ENCODE measurements at places on chromosomes 6 and 20.

- no peak for DNase-seq
These were observed 52.4 kb upstream of the ARMH2 start for GRCh38 chr6:24851086-24851485.

DNA sequence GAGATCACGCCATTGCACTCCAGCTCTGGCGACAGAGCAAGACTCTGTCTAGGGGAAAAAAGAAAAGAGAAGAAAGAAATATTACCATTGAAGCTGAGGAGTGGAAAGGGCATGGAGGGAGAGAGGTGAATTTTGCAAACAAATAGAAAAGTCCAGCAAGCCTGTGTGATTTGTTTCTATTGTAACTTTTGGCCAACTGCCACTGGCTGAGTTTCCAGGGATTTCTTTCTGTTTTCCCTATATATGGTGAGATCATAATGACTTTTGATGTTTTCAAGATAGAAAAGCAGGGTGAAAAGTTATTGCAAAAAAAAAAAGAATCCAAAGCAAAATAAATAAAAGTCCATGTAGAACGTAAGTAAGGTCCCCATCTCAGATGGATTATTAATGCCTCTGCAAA lies 184.2 kb upstream of the RALGAPA2 start:
- no peak for DNase-seq

- peak; percentile 81 for DNase-seq
These were observed 296.6 kb upstream of the MANEA start for GRCh38 chr6:95280686-95281273.

GRCh38 chr6:153149891-153150290 lies 18.8 kb upstream of the RGS17 start:
- no peak for DNase-seq

DNA sequence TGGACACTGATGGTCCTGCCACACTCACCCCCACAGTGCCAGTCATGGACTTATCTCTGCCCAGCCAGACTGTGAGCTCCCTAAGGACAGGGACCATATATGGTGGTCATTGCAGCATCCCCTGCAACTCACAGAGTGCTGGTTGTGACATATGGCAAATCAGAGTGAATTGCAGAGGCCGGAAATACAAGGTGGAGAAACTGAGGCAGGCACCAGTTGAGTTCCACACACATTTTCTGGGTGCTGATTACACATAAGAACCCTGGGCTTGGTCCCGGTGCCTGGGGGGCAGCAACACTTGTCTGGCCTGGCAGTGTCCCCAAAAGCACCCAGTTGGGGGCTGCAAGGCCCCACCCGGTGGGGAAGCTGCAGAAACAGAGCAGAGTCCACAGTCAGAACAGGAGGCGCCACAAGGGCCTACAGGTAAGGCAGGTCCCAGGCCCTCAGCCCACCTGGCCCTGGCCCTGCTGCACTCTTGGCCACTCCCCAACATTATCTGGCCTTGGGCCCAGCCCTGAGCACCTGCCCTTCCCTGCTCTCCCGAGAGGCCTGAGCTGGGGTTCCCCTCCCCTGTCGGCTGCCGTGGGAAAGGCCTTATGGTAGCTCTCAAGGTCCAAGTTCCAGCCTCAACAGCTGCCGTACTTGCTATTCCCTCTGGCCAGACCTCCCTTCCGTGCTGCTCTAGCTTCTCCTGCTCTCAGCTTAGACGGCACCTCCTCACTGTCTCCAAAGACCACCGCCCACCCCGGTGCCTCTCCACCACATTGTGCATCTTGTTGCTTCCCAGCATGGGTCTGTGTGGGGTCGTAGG lies 140.8 kb upstream of the PTPN1 start:
- DNase-seq: no peak

GRCh38 chr20:2333821-2334220 lies 38.0 kb downstream of the TGM3 start:
- no peak for DNase-seq

DNA sequence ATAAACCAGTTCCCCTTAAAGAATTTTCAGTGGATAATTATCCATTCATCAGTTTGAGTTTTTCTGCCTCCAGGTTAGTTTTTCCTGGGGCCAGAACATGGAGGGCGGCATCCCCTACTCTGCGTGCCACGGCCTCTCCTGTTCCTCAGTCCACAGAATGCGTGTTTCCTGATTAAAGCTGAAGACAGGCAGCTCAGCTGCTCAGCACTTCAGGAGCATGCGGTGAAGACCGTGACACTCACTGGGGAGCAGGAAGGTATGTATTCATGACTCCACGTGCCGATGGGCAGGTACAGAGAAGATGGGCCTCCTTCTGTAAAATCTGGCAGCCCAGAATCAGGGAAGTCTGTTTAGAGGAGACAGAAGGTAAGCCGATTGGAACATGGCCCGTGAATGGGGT lies 2.0 kb upstream of the THBS2 start:
- no peak for DNase-seq

- DNase-seq: no peak
These were observed 912.8 kb upstream of the MAN1A1 start for GRCh38 chr6:120262354-120262753.

DNA sequence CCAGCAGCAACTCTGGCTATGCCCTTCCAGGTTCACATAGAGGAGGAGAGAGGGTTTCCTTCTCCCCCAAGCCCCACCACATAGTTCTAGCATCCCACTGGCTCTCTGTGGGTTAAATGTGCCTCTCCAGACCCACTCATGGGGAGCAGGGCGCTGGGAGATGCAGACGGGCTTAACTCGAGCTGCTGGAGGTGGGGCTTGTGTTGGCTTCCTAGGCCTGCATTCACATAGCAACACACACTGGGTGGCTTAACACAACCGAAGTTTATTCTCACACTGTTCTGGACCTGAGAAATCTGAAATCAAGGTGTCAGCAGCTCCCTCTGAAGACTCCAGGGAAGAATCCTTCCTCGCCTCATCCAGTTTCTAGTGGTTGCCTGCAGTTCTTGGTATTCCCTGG lies 33.6 kb downstream of the SLC2A10 start:
- no peak for DNase-seq

GRCh38 chr6:50214937-50215336 lies 165.2 kb upstream of the DEFB112 start:
- no peak for DNase-seq

DNA sequence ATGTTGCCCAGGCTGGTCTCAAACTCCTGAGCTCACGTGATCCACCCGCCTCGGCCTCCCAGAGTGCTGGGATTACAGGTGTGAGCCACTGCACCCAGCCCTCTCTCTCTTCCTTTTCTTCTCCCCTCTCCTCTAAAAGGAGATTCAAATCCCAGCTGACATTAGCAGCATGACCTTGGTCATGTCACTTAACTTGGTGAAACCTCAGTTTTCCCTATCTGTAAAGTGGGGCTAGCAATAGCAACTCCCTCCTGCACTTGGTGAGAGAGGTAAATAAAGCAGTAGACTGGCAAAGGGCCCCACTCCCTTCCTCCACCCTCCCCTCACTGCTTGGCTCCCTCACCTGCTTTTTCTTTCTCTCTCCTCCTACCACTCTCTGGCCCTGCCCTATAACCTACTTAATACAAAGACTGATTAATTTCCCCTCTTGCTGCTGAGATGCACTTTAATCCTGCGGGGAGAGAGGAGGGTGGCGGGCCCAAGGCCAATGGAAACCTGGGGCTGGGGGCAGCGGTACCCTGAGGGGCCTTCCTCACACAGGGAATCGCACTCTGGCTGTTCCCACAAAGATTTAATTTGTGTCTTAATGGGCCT lies 54.2 kb upstream of the ZFAND3 start:
- DNase-seq: no peak

DNA sequence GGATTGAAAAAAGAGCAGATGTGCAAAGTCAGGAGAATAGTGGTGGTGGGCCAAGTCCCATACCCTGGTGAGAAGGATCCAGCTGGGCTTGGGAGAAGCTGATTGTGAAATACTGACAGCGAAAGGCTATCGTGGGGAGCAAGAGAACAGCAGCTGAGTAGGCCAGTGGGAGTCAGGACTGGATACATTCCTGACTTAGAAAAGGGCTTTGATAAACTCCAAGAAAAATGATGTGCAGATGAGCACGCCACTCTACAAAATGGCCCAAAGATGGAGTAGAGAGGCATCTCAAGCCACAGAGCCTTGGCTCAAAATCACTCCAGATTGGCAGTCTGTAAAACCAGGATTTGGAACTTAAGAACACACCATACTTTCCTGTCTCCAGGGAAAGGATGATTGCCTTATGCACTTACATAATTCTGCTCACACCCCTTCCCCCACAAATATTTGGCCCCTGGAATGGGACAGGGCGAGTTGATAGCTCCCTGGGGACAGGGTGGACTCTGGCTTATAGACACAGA lies 578.7 kb downstream of the MAFB start:
- no peak for DNase-seq

- DNase-seq: peak; percentile 25
These were observed 645.8 kb upstream of the GJE1 start for GRCh38 chr6:141486942-141487341.

DNA sequence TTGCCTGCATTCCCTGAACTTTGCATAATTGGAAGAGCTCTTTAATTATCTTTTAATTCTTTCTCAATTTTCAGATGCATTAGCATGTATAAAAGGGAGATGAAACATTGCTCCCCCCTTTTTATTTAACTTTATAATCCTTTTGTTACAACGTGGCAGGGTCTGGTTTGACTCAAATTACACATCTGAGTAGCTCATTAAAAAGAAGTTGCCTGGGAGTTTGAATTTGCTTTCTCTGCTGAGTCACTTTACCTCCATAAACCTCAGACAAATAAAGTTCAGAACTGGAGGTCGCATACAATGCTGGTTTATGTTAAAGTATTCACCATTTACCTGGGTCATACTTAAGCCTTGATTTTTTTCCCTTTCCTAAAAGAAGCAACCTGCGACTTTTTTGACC lies 495.2 kb downstream of the PREX1 start:
- no peak for DNase-seq

DNA sequence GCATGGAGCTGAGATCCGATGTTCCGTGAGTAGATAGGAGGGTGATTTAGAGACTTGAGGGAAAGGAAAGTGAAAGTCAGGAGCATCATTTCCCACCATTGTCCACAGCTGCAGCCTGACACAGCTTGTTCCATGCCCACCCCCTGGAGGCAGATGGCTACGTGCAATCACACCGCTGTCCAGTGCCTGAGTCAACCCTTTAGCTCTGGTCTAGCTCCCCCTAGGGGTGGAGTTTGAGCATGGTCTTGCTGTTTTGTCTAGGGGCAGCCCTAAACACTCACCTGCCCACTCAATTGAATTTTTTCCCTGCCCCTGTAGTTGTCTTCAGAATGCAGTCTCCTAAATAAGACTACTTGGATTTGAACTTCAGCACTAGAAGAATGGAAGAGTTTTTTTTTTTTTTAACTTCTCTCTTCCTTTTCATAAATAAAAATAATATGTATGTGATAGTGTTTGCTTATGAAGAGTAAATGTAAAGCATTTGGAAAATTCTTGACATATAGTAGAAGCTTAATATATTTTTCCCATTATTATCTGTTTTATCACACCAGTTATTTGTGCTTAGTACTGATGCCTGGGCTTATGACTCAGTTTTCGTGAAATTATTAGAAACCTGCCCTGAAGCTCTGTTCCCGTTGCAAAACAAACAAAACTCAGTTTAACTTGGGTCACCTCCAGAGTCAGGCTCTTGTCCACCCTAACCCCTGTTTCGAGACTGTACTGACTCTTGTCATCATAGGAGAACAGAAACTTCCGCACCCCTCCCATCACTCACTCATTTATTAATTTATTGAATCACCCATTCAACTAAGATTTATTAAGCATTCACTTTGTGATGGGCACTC lies 814.8 kb downstream of the MAFB start:
- DNase-seq: peak; percentile 79

DNA sequence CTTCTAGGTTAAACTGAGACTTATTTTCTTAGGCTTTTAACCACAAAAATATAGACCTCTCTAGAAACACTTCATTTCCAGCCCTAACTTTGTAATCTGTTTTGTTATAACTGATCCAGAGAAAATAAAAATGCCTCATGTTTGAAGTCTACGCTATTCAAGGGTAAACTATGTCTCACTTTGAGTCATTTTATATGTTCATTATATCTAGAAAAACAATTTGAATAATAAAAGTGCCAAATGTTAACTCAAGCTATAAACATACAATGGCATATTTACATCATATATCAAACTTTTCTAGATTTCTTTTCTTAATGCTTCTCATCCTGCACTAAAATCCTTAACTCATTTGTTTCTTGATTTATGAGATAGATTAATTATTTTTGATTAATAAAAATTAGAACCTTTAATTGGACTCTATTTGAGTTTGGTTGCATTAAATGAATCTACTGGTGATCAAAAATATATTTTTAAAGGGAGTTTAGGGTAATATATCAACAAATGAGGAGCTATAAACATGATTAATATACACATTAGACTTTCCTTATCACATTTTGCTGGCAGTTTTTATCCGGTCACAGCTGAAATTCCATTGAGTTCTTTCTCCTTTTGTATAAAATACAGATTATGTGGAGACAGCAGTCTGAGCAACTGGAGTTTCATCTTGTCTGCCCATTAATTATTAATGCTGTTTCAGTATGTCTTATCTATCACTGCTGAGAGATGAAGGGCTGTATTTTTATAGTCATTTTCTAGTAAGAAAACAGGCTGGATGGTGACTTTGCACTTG lies 246.5 kb downstream of the TBX18 start:
- DNase-seq: no peak

DNA sequence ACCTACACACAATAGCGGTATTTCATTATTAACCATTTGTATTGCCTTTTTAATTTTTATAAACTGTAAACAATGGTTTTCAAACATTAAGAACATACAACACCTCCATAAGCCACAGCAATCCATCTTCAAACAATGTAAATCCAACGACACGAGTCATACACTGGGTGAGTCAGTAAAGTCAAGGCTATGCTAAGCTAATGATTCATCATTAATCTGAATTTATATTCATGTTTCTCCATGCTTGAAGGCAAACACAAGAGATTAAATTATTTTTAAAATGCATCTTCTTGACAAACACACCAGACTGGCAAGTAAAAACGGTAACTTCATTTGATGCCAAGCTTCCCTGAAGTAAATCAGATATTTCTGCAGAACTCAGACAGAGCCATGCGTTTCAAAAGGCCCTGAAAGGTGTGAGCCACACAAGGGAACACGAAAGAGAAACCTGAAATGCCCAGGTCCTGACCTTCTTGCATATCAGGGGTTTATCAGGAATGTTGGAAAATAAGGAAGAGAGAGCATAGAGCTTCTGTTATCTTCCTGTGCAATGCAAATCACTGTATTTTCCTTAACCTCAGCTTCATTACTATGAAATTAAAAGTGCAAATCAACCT lies 162.5 kb downstream of the ALDH8A1 start:
- DNase-seq: no peak

Measured in hematopoietic multipotent progenitor cell treated with erythropoietin and hydrocortisone succinate and interleukin-3 and kit ligand, for 6 days (in vitro differentiated cells).